CD4-positive, alpha-beta T cell treated with Interleukin-6 for 4 hours (primary cell): ENCODE measurements at places on chromosomes 13 and 19.

- DNase-seq = no peak
These were observed 404.2 kb upstream of the SGCG start for GRCh38 chr13:22776394-22777186.

- DNase-seq = no peak
These were observed 350.0 kb downstream of the DCT start for GRCh38 chr13:94129490-94129894.

DNA sequence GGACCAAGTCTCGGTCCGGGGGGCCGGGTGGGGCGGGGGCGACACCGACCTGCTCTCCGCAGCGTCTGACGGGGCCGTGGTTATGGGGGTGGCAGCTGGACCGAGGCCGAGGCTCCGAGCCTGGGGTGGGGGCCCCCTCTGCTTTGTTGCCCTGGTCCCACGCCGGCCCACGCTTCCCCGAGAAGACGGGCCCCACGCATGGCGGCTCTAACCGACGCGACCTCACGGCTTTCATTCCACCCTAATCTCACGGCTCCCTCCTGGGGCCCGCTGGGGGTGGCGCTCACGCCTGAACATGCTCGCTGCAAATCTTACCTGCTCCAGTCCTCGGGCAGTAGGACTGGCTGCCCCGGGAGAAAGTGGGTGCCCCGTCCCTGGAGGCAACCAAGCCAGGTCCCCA, 14.8 kb upstream of the MISP start:
- no peak for DNase-seq

DNA sequence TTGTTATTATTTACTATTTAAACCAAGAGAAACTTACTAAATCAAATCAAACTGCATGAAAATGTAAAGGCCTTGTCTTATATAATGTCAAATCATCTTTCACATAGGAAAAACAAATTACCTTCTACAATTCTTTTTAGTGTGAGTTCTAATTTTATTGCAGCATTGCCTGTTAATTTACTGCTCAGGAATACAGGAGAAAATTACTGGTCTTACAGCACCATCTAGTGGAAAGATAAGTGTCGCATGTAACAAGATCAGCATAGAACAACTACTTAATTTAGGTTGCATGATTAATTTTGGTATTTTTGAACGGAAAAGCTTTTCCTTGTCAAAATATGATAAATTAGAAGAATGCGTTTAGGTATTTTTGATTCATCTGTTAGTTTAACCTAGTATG, 502.7 kb downstream of the UQCRFS1 start:
- no peak for DNase-seq

- no peak for DNase-seq
These were observed 29.3 kb downstream of the WDFY2 start for GRCh38 chr13:51613535-51613934.

DNA sequence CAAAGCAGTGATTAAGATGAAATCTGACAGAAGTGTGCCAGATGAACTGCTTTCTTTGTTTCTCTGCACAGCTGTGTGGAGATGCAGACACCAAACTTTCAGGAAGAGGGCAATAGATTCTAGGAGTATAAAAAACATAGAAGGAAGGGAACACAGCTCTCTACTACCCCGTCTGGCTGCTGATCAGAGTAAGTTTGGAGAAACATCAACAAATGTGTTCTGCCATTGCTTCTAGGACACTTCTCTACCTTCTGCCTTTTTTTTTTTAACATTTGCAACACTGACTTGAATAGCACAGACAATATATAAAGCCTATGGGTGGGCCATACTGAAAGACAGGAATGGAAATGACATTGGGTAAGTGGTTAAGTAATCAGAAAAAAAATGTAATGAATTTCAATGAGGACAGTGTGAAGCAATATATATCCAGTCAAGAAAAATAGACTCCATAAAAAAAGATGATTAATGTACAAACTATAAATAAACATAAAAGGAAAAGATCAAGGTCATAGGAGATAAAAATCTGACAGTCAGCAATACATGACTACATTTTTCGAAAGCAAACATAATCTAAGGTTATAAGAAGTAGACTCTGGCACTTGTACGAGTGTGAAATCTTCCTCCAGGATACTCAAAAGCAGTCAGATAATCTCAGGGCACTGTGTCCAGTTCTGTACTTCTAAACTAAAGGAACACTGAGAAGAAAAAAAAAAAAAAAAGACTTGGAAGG, 21.4 kb downstream of the NUFIP1 start:
- DNase-seq = no peak

DNA sequence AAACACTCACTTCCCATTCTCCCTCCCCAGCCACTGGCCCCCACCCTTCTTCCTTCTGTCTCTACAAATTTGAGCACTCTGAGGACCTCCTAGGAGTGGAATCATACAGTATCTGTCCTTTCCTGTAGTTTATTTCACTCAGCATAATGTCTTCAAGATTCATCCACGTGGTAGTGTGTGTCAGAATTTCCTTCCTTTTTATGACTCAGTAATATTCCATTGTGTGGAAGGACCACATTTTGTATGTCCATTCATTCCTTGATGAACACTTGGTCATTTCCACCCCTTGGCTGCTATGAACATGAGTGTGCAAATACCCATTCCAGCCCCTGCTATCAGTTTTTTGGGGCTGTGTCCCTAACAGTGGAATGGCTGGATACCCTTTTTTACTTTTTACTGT, 9.8 kb downstream of the KLF2 start:
- DNase-seq = no peak

- DNase-seq = no peak
These were observed 204.3 kb downstream of the DNAJC15 start for GRCh38 chr13:43227721-43228120.

GRCh38 chr19:49104229-49104864, 9.8 kb upstream of the LIN7B start:
- DNase-seq = no peak

DNA sequence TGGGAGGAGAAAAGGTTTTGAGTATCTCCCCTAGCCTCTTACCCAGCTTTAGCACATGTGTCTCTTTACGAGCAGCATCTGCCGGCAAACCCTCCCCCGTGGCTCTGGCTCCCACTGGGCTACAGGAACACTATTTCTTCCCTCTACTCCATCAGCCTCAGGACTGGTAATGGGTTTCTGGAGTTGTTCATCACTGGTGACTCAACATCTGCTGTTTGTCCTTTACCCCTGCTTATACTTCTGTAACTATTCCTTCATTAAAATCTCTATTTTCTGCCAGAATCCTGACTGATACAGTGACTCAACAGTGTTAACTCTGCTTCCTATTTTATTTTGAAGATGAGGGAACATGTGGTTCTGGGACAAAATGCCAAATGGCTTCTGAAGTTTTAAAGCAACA, 437.3 kb upstream of the HTR2A start:
- no peak for DNase-seq

DNA sequence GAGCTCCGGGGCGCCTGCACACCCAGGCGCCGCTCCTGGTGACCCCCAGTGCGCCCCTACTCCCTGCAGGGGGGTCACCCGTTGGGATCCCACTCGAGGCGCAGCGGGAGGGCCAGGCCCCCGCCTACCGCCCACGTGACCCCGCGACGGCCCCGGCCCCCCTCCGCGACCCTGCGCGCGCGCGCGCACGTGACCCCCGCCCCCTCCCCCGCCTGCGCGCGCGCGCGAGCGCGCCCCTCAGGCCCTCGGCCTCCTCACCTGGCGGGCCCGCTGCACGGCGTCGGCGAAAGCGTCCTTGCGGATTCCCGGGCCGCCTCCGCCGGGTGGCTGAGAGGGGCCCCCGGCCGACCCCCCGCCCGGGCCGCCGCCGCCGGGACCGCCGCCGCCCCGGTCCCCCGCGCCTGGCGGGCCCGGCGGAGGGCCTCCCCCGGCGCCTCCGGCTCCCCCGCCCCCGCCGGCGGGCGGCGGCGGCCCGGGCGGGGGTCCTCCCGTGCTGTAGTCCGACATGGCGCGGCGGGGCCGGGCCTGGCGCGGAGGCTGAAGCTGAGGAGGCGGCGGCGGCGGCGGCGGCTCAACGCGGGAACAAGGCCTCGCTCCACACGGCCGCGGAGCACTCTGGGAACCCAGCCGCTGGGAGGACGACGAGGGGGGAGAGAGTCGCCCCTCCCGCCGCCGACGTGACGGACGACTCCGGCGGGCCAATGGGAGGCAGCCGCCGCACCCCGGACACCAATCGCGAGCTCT, at the start of gene KHSRP:
Gene KHSRP, minus strand, starts transcription at position 617 of the 744 bp plus-strand sequence. Its CDS starts 110 bp downstream, at position 507.
- peak; percentile 28 for DNase-seq

DNA sequence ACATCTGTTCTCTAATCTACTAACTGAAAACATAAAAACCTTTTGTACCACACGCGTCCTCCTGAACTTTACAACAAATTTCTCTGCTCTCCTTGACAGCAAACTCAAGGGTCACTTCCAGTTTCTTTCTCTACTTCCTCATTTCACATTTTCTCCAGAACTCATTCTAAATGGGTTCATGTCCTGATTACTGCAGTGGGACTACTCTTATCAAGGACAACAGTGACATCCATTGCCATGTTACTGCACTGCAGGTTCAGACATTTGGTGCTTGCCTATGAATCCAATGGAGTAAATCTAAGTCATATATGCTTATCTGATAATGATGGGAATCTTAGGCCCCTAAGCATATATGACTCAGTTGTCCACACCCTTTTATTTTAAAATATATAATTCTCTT, 35.3 kb downstream of the FPR3 start:
- DNase-seq = no peak

DNA sequence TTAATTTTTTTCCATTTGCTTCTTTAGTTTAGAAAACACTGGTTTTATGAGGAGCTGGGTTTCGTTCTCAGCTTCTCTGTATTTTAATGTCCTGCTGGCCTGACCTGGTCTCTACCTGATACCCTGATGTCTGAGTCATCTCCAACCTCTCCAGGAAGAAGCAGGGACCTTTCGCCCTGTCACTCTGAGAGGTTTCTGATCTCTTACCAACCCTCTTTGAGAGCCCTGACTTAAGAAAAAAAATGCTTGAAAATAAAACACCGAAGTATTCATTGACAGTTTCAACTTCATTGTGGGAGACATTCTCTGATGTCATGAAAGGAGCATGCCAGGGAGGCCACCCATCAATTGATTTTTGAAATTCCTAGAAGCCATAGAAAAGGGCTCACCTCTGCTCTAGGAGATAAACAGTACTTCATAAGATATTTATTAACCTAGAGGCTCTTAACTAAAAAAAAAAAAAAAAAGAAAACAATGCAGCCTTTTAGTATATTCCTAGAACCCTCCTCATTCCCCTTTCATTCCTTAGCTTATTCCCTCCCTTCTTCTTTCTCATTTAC, 234.8 kb downstream of the ENOX1 start:
- no peak for DNase-seq

DNA sequence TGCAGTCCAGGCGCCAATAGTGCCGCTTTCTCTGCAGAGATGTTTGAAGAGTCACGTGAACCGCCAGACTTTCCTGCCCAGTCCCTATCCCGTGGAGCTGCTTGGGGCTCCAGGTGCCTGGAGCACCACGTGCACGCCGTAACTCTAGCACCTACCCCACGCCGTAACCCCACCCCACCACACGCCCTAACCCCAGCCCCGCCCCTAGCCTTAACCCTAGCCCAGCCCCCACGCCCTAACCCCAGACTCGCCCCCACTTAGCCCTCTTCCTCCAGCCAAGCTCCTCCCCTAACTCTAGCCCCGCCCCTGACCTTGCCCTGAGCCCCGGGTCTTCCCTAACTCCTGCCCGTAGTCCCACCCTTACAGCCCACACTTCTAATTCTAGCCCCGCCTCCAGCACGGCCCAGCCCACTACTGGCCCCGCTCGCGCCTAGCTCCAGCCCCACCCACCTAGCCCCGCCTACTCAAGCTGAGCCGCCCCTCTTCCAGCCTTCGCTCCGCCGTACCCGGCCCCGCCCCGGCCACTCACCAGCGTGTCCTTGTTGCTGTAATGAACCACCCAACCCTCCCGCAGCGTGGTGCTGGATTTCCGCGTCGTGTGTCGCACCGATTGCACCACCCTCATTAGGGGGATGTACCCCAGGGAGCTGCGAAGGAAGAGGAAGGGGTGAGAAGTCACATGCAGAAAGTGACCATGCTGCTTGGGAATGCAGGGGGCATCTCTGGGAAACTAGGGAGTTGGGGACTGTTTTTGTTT, 19.5 kb downstream of the PRKD2 start:
- DNase-seq = no peak

GRCh38 chr13:78047151-78047550, 128.5 kb upstream of the EDNRB start:
- DNase-seq = no peak

- no peak for DNase-seq
These were observed 17.4 kb downstream of the PIP5K1C start for GRCh38 chr19:3682741-3683404.

DNA sequence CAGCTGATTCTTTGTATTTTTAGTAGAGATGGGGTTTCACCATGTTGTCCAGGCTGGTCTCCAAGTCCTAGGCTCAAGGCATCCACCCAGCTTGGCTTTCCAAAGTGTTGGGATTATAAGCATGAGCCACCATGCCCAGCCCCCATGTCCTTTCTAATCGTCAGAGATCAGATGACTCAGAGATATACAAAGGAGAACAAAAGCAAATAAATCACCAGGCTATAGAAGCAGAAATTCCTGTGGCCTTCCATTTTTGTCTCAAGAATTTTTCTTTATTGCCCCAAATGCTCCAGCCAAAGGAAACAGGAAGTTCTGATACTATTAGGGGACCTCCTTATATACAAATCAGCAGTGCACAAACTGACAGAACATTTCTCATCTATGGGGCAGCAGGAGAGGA, 207.8 kb downstream of the RFC3 start:
- no peak for DNase-seq
